ENCODE measurements at places on chromosomes 12 and 14.

- no peak for DNase-seq
Measured at GRCh38 chr12:120101182-120101581, 15.4 kb downstream of the RAB35 start.

GRCh38 chr12:108414021-108414420, 74.9 kb upstream of the CMKLR1 start:
- no peak for DNase-seq

DNA sequence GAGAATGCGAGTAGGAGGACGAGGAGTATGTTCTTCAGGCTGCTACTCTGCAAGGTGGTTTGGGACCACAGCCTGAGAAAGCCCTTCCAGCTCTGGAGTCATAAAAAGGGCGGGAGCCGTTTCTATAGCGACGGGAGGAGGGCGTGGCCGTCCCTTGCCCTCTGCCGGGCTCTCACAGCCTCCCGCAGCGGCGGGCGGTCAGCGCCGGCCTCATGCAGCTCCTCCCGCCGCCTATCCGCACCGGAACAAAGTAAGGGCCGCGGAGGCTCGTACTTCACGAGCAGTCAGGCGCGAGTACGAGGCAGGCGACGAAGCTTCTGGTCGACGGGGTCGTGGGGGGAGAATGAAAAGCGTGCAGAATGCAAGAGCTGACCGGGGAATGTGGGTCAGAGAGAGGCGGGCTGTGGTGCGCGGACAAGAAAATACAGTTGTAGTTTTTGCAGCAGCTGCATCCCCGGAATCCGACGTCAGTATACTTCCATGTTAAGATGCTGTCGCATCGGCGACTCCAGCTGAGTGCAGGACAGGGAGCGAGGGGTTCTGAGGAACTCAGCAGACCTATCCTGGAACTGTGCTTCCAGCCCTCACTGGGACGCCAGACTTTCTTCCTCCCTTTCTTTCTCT, at the start of gene DYRK4:
DYRK4 (plus strand) TSS at position 175 of the 624 bp plus-strand sequence; CDS start at position 213, 38 bp downstream.
- peak; percentile 95 for DNase-seq

DNA sequence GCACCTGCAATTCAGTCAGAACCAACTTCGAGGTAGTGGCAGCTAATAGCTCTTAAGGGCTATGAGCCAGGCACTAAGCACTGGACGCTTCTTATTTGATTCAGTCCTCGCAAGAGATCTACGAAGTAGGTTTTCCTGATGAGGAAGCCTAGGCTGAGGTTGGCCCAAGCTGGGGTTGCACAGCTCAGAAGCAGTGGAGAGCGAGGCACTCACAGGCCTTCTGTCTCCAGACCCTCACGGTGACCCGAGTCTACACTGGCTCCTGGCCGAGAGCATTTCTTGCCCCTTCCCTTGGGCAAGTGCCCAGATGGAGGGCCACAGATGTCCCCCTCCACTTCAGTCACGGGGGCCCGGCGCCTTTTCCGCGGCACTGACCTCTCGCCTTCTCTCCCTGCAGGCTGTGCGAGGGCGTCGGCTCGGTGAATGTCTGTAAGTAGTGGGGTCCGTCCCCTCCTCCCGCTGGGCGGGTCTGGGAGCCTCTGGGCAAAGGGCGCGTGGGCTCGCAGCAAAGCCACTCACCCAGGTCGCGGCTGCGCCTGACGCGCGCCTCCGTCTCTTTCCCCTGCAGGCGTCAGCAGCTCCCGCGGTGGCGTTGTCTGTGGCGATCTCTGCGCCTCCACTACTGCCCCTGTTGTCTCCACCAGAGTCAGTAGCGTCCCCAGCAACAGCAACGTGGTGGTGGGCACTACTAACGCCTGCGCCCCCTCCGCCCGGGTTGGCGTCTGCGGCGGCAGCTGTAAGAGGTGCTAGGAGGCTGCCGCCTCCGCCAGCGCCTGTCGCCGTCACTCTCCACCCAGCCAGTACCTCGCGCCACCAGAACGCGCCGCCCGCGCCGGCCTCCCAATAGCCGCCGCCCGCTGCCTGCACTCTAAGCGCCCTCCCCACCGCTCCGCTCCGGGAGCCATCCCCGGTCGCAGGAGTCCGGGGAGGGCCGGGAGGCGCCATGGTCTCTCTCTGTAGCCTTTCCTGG, 13.1 kb downstream of the KRT83 start:
- peak; percentile 85 for DNase-seq

GRCh38 chr12:129269756-129270495, 416.6 kb downstream of the GLT1D1 start:
- DNase-seq, result no peak

DNA sequence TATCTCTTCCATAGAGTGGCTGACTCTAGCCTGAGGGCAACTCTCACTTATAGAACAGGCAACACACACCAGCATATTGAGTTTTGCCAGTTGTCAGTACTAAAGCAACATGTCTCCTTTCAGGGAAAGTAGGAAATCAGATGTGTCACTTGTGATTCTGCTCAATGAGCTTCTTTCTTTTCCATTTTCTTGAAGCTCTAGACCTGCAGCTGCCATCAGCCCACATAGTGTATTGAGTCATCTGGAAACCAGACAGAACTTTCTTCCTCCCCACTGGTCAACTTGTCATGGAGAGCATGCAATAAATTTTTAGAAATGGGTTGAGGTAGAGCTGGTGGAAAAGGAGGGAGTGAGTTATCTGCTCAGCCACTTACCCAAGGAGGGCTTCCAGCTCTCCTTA, 209.0 kb upstream of the PLEKHG7 start:
- DNase-seq, result no peak

DNA sequence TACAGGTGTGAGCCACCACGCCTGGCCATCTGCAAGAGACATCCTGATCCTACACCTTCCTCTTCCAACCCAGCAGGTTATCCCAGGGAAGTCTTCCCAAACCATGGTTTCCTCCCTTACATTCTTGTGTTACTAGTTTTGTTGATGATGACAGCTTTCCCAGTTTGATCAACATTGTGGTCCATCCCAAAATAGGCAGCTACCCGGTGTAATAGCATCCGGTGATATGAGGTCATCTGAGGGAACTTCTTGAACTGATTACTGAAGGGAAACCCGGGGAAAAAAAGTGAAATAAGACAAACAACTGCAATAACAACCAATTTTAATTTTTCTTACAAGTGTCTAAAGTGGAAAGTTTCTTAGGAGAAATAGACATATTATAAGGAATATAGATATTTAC, 45.3 kb upstream of the STAC3 start:
- no peak for DNase-seq

- no peak for DNase-seq
Measured at GRCh38 chr12:44848703-44849085, 27.4 kb downstream of the NELL2 start.

- peak; percentile 91 for DNase-seq
Measured at GRCh38 chr12:57151741-57152630, 4.6 kb upstream of the LRP1-AS start.

DNA sequence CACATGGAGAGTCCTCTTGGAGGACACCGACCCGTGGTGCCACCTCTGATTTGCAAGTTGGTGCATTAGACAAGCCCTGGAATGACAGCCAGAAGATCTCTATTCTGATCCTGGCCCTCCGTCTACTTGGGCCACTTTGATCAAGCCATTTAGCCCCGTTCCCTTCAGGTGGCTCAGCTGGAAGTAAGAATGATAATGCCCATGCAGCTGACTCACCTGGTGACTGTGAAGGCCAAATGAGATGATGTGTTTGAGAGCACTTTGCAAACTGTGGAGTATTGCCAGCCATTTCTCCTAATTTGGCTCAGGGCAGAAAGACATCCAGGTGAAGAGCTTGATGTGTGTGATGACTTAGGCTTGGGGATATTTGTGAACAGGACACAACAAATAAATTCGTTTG, 165.9 kb downstream of the ETV6 start:
- DNase-seq, result peak; percentile 44
